ENCODE measurements at places on chromosomes 2 and 18.

- no peak for DNase-seq
These were observed 110.3 kb downstream of the FAM210A start for GRCh38 chr18:13616041-13616440.

DNA sequence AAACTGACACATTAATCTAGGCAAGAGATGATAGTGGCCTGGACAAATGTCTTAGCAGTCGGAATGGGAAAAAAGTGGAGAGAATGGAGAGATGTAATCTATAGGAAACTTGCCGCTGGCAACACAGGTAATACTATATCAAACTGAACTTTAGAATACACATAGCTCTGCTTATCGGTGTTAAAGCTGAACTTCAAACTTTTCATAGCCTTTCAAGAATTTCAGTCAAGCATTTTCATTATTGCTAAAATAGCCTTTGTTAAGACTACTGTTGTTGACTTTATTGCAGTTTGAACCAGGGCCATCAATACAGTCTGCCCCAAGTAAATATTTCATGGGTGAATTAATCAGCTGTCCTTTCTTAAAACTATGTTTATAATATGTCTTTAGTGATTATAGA, 12.9 kb upstream of the CHST9 start:
- DNase-seq = no peak

DNA sequence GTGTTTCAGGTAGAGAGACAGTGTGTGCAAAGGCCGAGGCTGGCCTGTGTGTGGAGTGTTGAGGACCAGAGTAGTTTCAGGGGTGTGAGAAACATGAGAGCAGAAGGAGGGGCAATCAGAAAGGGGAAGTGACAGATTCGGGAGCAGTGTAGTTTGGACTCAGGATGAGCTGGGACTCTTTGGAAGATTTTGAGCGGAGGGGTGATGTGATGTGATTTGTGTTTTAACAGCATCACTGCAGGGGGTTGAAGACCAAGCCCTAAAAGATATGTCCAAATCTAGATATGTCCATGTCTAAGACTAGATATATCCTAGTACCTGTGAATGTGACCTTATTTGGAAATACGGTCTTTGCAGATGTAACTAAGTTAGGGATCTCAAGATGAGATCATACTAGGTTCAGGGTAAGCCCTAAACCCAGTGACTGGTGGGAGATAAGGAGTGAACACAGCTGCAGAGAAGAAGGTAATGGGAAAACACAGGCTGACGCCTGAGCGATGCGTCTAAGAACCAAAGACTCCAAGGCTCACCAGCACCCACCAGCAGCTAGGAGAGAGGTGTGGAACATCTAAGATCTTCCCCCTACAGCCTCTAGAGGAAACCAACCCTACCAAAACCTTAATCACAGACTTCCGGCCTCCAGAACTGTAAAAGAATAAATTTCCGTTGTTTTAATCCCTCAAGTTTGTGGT, 38.5 kb upstream of the MYO3B start:
- DNase-seq = no peak

GRCh38 chr2:74588664-74589063, 34.1 kb downstream of the DOK1 start:
- no peak for DNase-seq

DNA sequence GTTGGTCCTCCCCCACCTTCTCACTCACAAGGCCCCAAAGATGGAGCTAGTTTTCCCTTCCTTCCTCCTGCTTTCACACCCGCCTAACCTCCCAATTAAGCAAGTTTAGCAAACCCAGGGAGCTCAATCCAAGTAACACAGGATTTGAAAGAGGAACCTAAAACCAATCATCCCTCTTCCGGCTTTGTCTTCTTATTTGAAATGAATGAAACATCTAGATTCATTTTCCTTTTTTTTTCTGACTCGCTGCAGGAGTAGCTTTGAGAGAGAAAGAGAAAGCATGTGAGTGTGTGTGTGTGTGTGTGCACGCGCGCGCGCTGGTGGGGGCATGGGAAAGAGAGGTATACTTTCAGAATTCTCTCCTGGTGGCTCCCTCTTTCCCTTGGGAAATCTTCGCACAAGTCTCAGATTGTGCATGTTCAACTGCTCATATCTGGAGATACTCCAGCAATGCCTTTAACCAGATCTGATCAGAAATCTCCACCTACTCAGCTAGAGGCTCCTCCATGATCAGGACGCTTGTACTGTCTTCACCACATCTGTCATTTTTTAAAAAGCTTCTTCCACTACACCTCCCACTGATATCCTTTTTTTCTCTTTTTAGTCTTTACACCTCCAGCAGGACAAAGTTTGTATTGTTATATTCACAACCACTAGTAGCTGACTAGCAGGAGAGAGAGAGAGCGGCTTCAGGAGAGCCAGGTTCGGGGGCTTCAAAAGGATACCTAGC, 1.7 kb downstream of the SLC8A1 start:
- DNase-seq = no peak

DNA sequence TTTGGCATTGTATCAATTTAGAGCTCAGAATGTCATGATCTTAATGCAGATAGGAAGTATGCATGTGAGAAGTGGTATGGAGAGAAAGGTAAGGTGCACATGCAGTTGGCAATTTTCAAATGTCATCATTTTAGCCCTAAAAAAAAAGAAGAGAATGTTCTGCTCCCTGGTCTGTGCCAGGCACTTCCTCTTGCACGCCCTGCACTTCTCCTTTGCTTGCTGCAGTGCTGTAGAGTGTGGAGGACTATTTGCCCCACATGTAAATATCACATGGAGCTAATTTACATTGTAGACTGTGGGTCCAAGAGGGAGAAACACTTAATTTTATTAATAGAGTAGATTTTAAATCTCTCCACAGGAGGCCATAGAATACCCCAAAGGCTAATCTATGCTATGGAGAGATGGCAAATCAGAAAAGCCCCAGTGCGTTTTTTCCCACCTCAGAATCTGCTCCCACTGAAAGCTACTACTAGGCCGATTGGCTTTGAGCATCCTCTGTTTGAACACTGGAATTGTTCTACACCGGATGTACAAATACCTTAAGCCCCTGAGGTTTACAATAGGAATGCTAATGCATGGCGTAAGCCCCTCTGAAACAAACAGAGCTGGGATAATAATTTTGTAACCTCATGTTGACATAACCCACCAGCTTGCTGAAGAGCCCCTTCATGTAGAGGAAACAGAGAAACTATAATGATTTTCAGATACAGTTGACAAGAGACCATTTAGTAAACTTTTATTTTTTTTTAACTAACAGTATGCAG, 137.2 kb upstream of the KLHL14 start:
- no peak for DNase-seq

DNA sequence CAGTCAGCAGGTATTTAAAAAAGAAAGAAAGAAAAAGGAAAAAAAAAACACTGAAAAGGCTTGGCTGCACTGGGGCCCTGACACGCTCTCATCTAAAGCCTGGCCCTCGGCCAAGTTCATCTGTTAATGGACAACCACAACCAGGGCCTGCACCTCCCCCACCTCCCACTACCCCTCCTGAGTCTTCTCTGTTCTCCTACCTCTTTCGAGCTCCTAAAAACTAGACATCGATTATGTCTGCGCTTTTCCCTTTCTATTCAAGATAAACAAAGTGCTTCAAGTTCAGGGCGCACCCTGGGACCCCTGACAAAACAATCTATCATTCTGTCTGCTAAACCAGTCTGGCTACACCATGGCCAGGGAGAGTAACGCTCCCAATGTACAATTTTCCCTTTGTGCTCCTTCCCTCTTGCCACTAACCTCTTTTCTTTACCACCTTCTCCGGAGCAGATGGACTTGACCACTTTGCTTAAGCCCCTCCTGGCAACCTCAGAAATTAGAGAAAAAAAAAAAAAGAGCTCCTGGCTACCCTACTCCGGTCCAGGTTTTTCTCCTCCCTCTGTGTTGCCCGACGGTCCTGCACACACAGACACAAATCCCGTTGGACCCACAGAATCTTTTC, 22.7 kb downstream of the BCL11A start:
- DNase-seq = no peak

DNA sequence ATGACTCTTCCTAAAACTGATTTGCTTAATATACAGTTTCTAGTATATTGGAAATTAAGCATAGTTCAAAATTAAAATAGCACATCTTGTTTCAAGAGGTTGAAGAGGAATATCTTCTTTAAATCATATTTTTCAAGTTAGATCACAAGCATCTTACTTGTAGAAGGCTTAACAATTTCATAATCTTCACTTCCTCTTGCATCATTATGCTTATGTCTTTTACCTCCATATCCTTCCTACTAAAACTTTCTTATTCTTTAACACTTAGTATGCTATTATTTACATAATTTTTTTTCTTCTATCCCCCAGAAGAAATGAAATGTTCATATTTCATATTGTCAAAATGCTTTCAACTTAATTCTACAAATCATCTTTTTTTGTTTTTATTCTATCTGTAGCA, 1354.9 kb upstream of the TMEFF2 start:
- DNase-seq = no peak

GRCh38 chr2:234864506-234864905, 87.3 kb upstream of the SH3BP4 start:
- DNase-seq = no peak

DNA sequence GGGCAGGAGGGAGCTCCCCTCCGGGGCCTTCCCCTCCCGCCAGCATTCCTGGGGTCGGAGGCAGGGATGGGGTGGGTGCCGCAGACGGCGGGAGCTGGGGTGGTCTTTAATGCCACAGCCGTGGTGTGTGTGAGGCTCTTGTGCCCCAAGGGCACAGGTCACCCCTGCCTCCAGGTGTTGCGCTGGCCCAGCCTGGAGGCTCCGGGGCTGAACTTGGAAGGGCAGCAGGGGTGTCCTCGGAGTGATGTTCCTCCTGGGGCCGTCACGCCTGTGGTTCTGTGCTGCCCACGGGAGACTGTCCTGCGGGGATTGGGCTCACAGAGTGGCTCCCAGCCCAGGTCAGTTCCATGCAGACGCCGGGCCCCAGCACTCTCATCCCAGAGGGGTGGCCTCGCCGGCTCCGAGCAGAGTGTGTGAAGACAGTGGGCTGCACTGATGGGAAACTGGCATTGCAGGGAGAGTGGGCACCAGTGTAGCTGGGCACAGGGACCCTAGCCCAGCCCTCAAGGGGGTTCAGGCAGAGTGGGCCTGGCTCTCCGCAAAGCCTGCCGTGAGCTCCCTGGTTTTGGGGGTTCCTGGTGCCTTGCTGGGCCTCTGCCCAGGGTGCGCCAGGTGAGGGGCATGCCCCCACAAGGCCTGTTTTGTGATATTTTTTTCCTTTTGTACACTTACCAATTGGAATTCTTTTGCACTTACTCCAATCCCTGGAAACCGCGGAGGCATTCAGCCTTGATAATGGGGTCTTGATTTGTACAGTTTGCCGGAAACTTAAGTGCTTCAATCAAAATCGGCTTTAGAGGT, 56.7 kb downstream of the NFATC1 start:
- DNase-seq = no peak

DNA sequence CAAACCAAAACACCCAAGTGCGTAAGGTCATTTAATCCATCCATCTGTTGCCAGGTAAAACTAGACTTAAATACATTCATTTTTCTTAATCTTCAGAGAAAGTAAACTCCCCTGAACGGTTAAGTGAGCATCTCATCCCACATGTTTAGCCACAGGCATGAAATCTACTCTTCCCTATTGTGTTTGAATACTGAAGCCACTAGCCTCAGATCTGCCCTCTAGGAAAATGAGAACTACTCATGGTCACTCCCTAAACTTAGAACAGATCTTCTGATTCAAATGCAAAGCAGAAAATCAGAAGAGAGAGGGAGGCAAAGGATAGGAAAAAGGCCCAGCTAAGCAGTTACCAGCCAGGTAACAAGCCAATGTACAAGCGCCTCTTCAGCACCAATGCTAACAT, 7.1 kb downstream of the TMEM247 start:
- DNase-seq = no peak

DNA sequence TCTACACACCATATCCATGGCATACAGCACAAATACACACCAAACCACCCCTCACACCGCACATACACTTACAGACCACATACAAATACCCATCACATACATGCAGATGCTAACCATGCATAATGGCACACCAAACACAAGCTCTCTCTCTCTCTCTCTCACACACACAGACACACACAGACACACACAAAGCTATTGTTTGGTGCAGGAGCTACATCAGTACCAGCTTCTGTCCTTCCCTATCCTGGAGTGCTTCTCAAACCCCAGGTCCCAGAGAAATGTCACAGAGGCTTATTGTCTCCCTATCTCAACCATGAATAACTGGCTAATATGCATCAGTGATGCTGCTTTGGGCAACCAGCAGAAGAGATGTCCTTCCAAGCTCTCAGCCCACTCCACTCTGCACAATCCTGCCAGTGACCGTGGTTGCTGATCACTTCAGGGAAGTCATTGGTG, 36.5 kb upstream of the ST3GAL5 start:
- no peak for DNase-seq

GRCh38 chr2:163348857-163349380, 386.9 kb downstream of the FIGN start:
- DNase-seq = peak; percentile 41

- no peak for DNase-seq
These were observed 43.1 kb upstream of the SLC39A10 start for GRCh38 chr2:195613922-195614321.

DNA sequence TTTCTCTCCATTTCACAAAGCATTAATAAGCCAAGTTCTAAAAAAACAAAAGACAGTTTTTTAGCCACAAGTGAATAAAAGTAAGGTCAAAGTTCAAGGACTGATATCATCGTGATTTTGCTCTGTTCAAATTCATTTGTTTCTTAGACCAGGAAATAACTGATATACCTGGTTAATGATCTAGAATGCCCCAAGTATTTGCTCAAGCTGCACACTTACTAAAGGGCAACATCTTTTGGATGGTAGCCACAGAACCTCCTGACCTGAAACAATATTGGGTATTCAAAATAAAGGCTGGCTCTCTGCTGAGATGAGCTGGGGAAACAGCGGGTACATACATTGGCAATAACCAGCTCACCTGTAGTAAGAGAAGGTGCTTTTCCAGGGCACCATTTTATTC, 314.7 kb upstream of the LYPD1 start:
- no peak for DNase-seq

- no peak for DNase-seq
These were observed 403.3 kb downstream of the TXNL1 start for GRCh38 chr18:56235071-56235470.

GRCh38 chr18:79574938-79575525, 104.6 kb upstream of the CTDP1 start:
- no peak for DNase-seq

DNA sequence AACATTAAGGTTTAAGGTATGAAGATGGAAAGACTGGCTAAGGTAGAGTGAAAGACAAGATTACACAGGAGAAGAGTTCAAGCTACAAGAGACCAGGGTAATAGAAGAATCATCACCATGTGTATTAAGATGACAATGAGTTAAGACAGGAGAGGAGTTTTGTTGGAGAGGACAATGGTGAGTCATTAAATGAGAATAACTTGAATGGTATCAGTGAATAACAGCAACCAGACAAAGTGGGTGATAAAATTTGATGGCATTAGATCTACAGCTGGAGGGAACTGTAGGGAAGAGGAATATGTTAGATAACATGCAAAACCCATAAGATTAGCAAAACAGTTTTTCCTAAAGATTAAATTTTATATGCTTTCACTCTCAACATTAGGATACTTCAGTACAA, 18.8 kb upstream of the ENOSF1 start:
- no peak for DNase-seq
